ENCODE measurements at places on chromosomes 12 and 14.

- DNase-seq: no peak
These were observed 29.8 kb upstream of the LTBP2 start for GRCh38 chr14:74641601-74642391.

- DNase-seq: no peak
These were observed 450.0 kb upstream of the FAR2 start for GRCh38 chr12:28699029-28699428.

DNA sequence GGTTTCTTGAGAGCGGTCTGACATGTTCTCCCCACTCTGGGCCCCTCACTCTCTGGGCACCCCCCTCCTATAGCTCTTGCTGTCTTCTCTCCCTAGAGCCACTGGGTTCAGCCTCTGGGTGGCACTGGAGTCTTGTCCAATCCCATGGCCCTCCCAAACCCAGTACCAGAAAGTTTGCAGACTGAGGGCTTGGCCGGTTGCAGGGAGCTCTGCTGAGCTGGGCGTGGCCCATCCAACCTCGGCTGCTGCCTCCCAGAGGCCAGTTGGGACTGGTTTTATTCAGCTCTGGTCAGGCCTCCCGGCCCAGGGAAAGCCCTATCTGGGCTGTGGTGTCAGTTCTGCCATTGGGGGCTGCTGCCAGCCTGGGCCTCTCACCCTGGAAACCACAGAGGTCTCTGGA, 37.9 kb downstream of the ISCA2 start:
- DNase-seq: peak; percentile 68

- no peak for DNase-seq
These were observed 1.7 kb downstream of the FGFR1OP2 start for GRCh38 chr12:26939953-26940352.

DNA sequence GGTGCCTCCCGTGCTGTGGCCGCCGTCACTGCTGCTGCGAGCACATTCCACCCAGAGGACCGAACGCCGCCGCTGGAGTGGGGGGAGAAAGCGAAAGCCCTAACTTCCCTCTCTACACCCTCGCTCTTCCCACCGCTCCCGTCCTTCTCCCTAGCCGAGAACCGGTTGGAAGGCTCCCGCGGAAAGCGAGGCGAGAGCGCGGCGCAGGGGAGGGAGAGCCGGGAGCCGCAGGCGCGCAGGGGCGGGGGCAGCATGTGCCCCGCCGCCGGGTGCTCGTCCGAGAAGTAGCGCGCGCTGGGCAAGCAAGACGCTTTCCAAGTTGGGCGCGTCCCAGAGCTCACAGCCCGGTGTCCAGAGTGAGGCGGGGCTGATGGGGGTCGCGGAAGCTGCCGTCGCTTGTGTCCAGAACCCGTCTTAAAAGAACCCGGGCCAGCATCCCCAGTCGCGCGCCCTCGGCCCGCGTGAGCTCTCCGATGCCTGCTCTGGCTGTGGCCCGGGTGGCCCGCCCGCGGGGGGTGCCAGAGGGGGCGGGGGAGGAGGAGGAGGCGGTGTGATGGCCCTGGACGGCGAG, at the start of gene TRHDE:
Gene TRHDE, plus strand, starts transcription at position 280 of the 571 bp plus-strand sequence. Its CDS starts 274 bp downstream, at position 554.
- DNase-seq: peak; percentile 62

DNA sequence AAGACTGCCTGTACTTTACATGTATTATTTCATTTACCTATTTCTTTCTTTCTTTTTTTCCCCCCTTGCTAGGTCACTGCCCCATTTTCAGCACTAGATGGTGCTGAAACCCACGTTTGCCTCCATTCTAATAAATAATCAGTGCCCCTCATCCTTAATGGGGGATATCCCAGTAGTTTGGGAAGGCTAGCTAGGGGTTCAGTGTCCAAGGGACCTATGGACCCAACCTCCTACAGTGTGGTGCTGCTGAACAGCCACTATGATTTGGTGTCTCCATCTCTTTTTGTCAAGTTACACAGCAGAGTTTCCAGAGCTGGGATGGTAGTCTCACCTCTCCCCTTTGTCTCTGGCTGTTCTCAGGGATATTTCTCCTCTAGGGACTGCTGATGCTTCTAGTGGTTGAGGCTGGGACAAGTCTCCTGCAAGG, 6.5 kb upstream of the HCFC2 start:
- peak; percentile 37 for DNase-seq

GRCh38 chr12:10285919-10286318, 21.8 kb upstream of the KLRD1 start:
- no peak for DNase-seq

GRCh38 chr12:124767066-124767821, 96.4 kb downstream of the SCARB1 start:
- peak; percentile 82 for DNase-seq

DNA sequence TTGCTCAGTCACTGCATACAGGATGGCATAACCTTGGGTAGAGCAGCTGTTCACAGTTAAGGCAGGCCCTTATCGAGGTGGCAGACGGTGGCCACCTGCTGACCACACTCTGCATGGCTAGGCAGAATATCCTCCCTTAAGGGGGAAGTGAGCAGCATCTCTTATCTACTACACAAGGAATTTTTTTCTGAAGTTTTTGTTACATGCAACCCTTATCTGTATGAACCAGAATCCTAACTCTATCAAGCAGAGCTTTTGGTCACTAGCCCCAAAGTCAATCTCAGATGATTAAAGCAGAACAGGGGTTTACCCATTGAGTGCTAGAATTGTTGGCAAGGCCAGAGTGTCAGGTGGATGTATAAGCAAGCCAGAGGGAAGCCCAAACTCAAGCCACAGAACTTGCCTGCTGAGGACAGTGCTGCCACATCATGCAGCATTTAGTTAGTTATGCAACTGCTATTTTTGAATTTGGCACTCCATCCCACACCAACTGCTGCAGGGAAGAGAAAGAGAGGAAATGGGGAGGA, 192.8 kb downstream of the TBX5 start:
- DNase-seq: no peak

DNA sequence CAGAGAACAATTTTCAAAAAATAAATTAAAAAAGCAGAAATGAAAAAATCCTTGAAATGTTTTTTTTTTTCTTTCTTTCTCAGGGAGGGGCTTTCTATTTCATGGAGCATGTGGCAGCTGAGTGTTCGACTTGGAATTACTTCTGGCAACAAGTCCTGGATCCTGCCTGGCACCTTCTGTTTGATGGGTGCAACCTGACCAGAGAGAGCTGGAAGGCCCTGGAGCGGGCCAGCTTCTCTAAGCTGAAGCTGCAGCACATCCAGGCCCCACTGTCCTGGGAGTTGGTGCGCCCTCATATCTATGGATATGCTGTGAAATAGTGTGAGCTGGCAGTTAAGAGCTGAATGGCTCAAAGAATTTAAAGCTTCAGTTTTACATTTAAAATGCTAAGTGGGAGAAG, 22.5 kb upstream of the HIGD1C start:
- no peak for DNase-seq

GRCh38 chr12:68896881-68897540, 36.0 kb downstream of the CPM start:
- DNase-seq: no peak

DNA sequence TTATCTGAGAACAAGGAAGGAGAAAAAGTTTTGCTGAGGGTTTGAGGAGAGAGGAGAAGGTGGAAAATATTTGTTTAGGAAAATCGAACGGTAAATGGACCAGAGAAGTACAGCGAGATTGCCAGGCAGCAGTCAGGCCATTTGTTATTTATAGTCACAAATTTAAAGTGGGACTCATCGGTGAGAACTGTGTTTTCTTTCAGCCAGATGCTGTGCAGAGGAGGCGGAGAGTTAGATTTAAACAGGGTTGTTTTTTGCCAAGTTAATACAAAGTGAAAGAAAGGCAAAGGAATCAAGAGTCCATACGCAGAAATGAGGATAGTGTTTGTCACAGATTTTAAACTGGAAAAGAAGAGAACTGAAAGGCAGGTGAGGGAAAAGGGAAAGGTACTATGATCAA, 200.6 kb upstream of the CNOT2 start:
- no peak for DNase-seq

DNA sequence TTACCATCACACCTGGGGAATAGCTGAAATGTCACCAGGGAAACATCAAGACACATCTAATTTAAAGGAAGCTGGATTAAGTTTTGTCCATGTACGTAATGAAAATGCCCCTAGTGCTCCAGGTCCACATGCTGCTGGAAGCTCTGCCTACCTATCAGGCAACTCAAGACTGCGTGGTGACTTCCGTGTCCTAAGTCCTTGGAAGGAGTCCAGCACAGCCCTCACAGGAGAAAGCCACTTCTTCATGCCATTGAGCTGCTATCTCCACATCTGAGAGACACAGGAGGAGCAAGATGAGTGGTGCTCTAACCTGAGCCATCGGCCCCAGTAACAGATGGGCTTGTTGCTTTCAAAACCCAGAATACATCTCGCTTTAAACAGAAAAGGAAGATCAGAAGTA, 316.4 kb downstream of the DPF3 start:
- no peak for DNase-seq

DNA sequence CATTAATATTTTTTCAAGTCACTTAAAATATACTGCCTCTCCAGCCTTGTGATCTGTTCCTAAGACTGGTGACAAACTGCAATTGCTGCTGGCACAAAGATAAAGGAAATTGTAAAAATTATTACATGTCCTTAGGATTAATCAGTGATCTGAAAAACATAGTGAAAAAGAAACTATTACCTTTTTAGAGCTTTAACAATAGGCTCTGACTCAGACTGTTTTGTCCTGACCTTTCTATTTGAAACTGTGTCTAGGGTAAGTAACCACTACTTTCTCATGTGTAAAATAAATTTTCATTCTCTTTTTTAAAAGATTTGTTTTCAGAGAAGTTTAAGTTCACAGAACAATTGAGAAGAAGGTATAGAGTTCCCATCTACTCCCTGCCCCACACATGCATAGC, 80.4 kb upstream of the CLEC14A start:
- no peak for DNase-seq

GRCh38 chr12:23950775-23951451, 1.4 kb upstream of the SOX5 start:
- no peak for DNase-seq

DNA sequence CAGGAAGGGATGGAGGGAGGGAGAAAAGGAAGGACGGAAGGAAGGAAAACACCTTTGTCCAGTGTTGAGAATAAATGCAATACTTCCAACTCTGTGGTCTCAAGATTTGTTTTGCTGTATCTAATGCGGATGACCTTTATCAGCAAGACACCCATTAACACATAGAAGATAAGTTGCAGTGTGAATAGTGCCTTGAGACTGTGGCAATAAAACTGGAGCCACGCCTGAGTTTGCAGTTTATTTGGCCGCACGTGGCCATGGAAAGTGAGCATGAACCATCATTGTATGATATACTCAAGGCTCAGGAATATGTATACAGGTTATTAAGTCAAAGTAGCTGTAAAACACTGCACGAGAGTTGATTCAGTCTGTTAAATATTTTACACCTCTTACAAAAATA, 113.6 kb upstream of the EEA1 start:
- no peak for DNase-seq

GRCh38 chr14:74144789-74145188, 60.0 kb downstream of the LIN52 start:
- DNase-seq: no peak

DNA sequence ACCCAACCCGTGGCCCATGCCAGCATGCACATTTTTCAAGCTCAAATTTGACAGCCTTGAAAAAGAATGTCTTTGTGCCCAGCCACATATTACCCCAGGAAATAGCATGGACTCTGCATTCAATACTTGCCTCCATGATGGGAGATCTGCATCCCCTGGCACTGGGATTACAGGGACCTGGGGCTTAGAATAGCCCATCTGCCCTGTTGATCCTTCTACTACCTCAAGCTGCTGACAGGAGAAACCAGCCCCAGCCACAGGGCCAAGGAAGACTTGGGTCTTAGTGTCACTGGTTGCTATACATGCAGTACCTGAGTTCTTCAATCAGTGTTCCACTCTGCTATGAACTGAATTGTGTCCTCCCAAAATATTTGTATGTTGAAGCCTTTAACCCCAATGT, 85.3 kb downstream of the LRRC74A start:
- DNase-seq: no peak

DNA sequence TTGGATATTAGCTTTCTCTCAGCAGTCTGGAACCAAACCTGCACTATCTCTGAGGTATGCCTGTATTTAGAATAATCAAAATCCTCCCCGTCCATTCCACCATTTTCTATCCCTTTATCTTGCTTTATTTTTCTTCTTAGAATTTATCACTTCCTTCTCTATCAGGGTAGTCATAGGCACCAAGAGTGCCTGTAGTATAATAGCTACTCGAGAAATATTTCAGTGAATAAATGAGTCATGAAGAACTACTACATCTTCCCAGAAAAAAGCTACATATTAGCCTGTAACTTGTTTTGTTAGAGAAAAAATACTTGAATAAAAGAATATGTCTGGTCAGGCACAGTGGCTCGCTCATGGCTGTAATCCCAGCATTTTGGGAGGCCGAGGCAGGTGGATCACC, 4.3 kb downstream of the SLC2A14 start:
- peak; percentile 40 for DNase-seq

DNA sequence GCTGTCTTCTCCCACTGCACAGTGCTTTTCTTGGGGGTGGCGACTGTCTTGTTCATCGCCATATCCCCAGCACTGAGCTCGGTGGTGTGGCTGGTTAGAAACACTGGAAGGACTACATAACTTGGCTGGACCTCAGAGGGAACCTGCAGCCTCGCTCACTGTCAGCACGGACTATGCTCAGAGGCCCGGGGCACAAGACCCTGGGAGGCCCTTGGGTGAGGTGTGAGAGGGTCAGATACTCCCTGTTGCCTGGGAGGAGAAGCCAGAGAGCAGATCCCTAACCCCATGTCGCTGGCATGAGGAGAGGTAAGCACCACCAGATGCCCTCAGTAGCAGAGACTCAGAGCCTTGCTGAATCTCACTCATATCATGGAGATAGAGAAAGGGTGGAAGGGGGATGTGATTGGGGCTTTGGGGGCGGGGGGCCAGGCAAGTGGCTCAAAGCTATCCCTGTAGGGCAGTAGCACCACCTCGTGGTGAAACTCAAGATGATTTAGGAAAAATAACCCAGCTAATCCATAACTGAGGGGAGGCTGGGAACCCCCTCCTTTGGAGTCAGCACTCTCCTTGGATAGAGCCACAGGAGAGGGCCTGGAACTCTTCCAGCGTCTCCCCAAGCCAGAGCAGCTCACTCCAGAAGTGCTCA, 18.7 kb upstream of the HDAC7 start:
- DNase-seq: peak; percentile 76

- peak; percentile 33 for DNase-seq
These were observed 18.3 kb downstream of the PLEKHG7 start for GRCh38 chr12:92721130-92721529.

All from AG08396 (cell line).